ENCODE measurements at places on chromosomes 16 and 17. TPM values are rescaled to one million over a fixed set of nuclear protein-coding genes. Genes with fewer than 3 reads are reported as not detected.

Gene CCL11
- polyA plus RNA-seq = not detected

Gene MT1A
- polyA plus RNA-seq = not detected

Gene CCL8
- 0.68 TPM for polyA plus RNA-seq

Gene KNOP1
- polyA plus RNA-seq = 30.6 TPM

Gene ZPBP2
- polyA plus RNA-seq = not detected

Gene CFAP52
- 0.16 TPM for polyA plus RNA-seq

Gene MFSD6L
- 0.30 TPM for polyA plus RNA-seq

Gene HOXB6
- polyA plus RNA-seq = 0.80 TPM

Gene CTRB2
- not detected for polyA plus RNA-seq

Gene IGF2BP1
- polyA plus RNA-seq = 10.5 TPM

Gene TMEM220
- 11.3 TPM for polyA plus RNA-seq

Gene CA4
- 7.1 TPM for polyA plus RNA-seq

Gene GP2
- polyA plus RNA-seq = not detected

Gene CCDC144A
- polyA plus RNA-seq = 2.0 TPM

Gene NUBP1
- polyA plus RNA-seq = 31.2 TPM

Gene OR1E1
- polyA plus RNA-seq = 0.10 TPM

Gene IL17C
- polyA plus RNA-seq = not detected

Gene TBC1D3E
- polyA plus RNA-seq = not detected

Gene SLC39A11
- 11.9 TPM for polyA plus RNA-seq

Gene SERPINF2
- polyA plus RNA-seq = 2.4 TPM

Gene ADAD2
- polyA plus RNA-seq = 0.94 TPM

Gene ANKRD40CL
- polyA plus RNA-seq = 0.30 TPM

Gene KRTAP4-3
- polyA plus RNA-seq = not detected

Gene ZSCAN32
- polyA plus RNA-seq = 8.6 TPM

Gene CACNB1
- 232 TPM for polyA plus RNA-seq

Gene CENPN
- polyA plus RNA-seq = 10.0 TPM

Gene TPSB2
- polyA plus RNA-seq = 2.6 TPM

Gene OR2C1
- polyA plus RNA-seq = 0.16 TPM

Gene SLC16A13
- polyA plus RNA-seq = 0.96 TPM

Gene IRX6
- polyA plus RNA-seq = 0.18 TPM

Gene HAS3
- 2.2 TPM for polyA plus RNA-seq

Gene TCAP
- 399 TPM for polyA plus RNA-seq

Gene CD300LB
- 0.20 TPM for polyA plus RNA-seq

Gene MPP2
- polyA plus RNA-seq = 2.6 TPM

Gene CCT6B
- 2.5 TPM for polyA plus RNA-seq

Gene PRSS8
- polyA plus RNA-seq = 0.09 TPM

Gene PLA2G10
- polyA plus RNA-seq = 0.47 TPM

Gene KRT14
- polyA plus RNA-seq = not detected

Gene CPNE7
- polyA plus RNA-seq = 0.43 TPM

Measured in forelimb muscle (tissue), 1 donor.